ENCODE measurements at places on chromosomes 3 and 15.

DNA sequence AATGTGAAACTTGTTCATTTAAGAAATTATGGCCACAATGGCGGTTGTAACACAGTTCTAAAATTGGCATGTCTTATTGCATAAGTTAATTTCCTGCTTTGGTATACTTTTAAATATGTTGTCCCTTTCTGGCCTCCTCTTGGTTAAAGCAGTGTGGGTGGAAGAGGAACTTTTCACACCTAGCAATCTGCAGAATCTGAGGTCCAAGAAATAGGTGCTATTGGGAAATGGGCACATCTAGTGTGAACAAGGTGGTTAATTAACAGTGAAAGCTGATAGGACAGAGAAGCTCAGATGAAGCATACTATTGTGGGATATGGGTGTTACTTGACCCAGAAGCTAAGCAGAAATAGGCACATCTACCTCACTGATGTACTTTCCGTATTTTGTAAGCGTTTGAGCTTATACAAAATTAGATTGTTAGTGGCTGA lies 10.6 kb downstream of the CMC1 start:
- peak; percentile 46 for DNase-seq

GRCh38 chr15:96544162-96544756 lies 213.8 kb downstream of the NR2F2 start:
- DNase-seq = no peak

DNA sequence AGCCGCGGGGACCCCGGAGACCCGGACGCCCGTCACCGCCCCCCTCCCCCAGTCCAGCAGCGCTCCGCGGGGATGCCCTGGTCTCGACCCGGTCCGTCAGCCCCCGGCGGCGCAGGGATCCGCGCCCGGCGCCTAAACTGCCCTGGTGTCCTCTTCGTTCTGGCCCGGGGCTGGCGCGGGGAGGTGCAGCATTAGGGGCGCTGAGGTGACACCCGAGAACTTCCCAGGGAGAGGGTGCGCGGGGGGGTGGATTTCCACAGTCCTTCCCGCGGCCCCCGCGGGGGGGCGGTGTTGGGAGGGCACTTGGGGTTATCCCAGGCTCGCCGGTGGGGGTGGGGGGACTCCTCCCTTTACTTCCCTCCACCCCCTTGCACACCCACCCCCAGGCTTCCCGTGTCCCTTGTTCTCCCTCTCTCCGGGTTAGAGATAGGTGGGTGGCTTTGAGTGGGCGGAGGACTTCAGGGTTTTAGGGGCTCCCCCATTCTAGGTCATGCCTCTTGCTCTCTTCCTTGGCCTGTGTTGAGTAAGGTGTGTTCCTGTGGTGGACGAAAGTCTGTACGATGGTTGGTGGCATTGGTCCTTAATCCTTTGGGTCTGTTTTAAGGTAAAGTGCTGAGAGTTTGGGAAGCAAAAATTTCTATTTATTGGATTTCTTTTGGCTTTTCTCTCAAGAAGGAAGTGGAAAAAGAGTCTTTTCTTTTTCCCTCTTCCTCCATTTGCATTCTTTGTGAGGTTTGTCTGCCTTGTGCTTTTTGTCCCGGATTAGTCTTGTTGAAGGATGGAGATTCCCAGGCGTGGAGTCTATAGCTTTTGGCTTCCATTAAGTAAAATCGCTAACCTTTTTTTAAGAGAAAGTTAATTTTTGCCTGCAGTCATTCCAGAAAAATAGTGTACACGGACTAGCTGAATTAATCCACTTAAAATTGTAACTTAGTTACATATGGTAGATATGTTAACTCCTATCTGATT lies 811 bp downstream of the SKIL start:
- DNase-seq = peak; percentile 67

DNA sequence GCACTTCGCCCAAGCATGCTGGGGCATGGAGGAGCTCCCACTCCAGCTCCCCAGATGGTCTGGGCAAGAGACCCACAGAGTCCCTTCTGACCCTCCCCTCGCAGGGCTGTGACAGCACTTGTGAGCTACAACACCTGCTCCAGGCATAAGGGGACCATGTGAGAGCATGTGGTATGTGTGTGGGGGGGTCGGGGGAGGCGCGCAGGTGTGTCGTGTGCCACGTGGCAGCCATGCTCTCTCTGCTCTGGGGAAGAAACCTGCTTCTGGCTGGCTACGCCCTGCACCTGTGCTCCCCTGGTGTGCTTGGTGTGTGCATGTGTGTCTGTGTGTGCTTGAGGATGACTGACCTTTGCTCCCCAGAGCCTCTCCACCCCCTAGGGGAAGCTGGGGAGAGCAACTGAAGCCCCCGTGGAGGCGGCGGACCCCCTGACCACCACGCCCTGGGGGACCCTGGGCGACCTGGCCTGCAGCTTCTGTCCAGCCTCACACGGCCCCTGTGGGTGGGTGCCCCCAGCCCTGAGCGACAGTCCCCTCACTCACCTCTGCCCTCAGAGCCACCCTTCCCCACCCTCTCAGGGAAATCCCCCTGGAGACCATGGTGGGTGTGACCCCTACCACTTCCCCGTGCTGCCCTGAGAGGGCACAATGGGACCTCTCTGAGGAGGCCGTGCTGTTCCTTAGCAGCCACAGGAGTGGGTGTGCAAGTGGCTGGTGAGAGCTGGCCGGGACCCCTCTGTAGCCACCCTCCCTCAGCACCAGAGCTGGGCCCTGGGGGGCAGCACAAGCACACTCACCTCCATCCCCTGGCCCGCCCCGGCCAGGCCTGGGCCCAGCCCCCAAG lies 16.6 kb upstream of the SEC13 start:
- no peak for DNase-seq

- DNase-seq = no peak
Observed at GRCh38 chr3:51966922-51967383, 301 bp downstream of the PCBP4 start.

- no peak for DNase-seq
Observed at GRCh38 chr3:181764544-181764943, 52.8 kb downstream of the SOX2 start.

DNA sequence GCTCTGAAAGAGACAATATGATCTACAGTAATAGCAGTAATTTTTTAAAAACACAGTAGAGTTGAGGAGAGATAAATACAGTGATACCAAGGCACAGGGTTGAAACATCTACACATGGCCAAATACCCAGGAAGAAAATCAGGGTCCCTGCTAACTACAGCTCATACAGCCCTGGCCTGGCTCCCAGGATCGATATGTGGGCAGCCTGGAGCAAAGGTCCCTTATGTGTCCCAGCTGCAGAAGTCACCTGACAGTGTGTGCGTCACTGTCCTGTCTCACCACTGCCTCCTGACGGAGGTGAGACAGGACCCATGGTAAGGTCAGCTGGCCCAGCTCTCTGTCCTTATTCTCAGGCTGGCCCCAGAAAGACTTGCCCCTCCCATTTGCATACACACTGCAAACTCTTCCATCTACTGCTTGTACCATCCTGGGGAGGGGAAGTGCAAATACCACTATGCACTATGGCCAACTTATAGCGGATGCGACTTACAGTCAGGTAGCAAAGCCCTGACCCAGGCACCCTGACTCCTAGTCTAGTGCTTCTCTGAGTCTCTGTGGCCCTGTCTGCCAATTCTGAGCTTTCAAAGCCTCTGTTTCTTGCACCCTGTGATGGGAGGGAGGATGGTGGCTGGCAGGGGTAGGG lies 22.0 kb upstream of the BCL2L10 start:
- peak; percentile 56 for DNase-seq

- DNase-seq = no peak
Observed at GRCh38 chr3:174046311-174046710, 648.8 kb downstream of the NLGN1 start.

DNA sequence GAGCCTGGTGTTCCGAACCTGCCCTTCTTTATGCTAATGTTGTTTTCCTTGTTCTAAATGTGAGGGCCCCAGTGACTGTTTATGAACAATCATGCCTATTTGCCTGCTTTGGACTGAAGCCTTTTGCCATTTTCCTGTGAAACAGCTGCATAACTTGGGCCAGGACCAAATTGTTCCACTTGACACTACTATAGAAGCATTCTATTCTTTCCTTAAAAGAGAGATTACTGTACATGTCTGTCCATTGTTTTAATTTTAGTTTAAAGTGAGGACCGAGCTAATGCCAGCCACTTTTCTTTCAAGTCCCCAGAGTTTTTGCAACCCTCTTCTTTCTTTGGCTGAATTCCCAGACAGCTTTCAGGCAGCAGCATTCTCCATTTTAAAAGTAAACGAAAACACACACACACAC lies 980.3 kb downstream of the CADM2 start:
- DNase-seq = no peak

- no peak for DNase-seq
Observed at GRCh38 chr15:28914483-28915023, 28.8 kb downstream of the APBA2 start.

GRCh38 chr15:39167164-39168058 lies 413.5 kb upstream of the THBS1 start:
- DNase-seq = no peak

DNA sequence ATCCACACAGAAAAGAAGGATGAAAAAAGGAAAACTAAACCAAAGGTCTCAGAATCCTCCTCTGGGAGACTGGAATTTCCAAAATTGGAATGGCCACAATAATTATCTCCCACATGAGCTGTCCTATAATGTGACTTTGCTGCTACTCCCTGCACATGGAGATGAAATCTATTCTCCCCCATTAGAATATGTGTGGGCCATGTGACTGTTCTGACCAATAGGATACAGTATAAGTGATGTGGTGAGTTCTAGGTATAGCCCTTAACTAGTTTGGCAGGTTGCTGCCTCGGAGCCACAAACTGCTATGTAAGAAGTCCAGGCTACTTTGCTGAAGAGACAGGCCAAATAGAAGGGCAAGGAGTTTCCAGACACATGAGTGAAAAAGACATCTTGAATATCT lies 5.2 kb downstream of the TRIM59 start:
- no peak for DNase-seq

- DNase-seq = no peak
Observed at GRCh38 chr3:66000506-66000905, 38.2 kb downstream of the MAGI1 start.

- DNase-seq = no peak
Observed at GRCh38 chr15:63211092-63211490, 21.7 kb downstream of the RAB8B start.

DNA sequence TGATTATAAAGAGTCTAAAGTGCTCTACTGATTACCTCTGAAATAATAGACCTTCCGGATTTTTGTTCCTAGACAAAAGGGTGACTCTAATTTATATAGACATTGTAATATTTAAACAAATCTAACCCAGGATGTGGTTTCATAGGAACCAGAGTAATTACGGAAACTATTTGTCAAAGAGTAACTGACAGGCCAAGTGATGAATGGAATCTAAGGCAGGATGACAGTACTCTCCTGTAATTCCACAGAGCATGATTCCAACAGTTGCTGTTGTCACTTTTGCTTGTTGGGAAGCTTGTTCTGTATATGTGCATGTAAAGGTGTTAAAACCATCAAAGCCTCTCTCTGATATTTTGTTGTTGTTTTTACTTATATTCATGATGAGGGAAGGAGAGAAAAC lies 1141.0 kb downstream of the IGSF11 start:
- DNase-seq = no peak

DNA sequence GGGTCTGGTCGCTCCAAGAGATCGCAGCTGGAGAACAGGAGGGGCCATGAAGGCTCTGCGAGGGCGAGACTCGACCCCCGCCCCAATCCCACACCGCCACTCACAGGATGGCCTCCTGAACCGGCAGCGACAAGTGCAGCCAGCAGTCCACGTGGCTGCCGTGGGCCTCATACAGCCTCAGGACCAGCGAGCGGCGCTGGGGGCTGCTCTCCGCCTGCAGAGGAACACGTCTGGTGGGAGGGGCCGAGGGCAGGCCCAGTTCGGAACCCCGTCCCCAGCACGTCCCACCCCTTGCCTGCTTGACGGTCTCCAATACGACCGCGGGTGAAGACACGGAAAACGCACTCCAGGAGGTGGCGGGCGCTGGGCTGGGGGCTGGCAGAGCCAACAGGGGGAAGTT lies 9.2 kb downstream of the NEIL1 start:
- DNase-seq = no peak

DNA sequence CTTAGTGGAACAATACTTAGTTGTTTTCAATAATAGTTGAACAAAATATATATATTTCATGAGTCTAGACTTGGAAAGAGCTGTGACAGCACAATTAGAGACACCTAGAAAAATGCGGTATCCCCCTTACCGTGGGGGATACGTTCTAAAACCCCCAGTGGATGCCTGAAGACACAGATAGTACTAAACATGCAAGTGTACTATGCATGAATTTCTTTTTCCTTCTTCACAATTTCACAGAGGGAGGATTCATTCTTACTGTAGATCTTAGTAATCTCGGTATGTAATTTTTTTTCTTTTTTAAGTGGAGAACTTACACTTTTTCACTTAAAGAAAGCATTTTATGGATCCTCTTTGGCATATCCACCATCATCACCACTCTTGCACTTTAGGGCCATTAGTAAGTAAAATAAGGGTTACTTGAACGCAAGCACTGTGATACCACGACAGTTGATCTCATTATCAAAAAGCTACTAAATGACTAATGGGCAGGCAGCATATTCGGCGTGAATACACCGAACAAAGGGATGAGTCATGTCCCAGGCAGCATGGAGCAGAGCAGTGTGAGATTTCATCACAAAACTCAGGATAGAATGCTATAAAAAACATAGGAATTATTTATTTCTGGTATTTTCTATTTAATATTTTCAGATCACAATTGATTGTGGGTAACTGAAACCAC lies 72.3 kb upstream of the ZNF280D start:
- no peak for DNase-seq

GRCh38 chr3:114839476-114839875 lies 307.6 kb downstream of the ZBTB20 start:
- DNase-seq = no peak

GRCh38 chr3:144257381-144257780 lies 285.8 kb downstream of the DIPK2A start:
- DNase-seq = no peak

DNA sequence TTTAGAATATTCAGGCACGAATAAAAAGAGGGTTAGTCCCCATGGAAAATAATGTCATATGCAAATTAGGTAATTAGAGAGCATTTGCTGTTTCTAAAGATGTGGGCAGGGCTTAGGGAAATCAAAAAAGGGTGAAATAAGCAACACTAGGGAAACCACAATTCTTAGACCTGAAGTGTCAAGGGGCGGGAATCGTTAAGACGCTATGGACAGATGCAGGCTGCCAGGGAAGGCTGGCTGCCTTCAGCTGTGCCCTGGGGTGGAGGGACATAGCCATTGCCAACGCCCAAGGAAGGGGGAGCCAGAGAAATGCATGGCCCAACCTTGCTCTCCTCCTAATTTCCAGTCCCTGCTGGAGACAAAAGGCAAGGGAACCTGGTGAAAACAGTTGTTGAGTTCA lies 141.7 kb upstream of the PROK2 start:
- no peak for DNase-seq

DNA sequence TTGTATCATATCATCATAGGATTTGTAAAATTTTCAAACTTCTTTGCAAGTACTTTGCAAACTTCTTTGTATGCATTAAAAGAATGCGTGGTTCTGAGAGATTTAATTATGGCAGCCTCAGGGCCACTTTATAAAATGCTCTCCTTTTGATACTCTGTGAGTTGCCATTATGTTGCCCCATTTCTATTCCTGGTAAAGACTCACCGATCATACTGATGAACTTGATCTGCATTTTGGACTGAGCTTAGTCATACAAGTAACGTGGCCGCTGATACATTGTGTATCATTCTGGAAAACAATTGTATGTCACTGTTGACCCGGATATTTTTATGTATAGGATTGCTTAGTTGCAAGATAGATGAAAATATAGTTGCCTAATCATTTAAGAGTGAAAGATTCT lies 38.8 kb downstream of the AKAP13 start:
- no peak for DNase-seq
